ENCODE measurements at places on chromosomes 12 and 14.

DNA sequence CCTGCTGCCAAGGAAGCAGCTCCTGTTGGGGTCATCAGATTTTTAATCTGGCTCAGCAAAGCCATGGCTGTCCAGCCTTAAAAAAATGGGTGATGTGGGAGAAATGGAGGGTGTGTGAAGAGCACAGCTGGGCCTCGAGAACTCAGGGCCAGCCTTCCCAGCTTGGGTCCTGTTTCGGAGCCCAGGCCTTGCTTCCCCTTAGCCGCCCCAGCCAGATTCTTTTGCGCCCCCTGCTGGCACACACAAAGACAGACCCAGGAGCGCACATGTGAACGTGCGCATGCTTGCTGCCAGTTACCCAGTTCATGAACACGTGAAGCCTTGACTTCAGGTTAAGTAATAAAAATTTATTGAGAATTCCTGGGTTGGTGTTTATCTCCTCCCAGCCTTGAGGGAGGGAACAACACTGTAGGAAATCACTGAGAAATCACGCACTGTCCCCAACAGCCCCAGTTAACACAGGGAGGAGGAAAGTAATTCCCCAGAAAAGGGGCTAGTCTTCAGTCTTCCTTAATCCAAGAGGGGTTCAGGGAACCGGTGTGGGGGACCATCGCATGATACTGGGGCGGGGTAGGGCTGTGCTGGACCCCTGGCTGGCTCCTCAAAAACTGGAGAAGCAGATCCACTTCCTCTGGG is 5.3 kb downstream of the PHB2 start:
- peak; percentile 85 for DNase-seq

GRCh38 chr14:90648421-90648820 is 167.8 kb downstream of the TTC7B start:
- DNase-seq = no peak

- no peak for DNase-seq
Observed at GRCh38 chr14:68792678-68792978, 239 bp downstream of the ZFP36L1 start.

DNA sequence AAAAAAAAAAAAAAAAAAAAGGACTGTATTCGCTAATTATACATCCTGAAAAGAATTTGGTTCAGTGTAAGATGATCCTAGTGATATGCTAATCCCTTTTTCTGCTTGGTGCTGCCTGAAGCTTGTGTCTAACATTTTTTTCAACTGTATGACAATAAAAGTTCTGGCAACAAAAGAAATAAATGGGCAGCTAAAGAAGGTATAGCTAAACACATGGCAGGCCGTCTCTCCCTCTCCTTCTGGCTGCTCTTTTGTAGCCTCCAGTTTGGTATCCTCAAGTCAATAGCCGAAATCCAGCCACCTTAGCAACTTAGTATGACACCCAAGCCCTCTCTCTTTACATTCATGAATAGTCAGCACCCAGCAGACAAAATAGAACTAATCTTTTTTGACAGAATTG is 198.3 kb upstream of the OTX2 start:
- no peak for DNase-seq

DNA sequence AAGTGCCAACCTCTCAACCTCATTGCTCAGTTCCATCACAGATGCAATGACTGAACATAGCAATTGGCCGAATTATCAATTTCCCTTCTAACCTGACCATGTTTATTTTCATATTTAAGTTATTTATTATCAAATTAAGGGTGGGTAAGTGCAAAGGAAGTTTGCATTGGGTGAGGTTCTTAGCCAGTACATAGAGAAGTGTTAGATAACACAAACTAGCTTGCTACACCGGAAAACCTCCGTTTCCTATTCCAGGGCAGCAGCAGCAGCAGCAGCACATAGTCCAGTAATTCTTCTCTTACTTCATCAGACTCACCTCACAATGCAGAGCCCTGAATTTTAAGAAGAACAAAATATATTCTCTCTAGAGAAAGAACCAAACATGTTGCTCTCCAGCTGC is 200.5 kb upstream of the OR4E1 start:
- no peak for DNase-seq
